MCF 10A (cell line): ENCODE measurements at places on chromosomes 1 and 21. TPM values are rescaled to one million over a fixed set of nuclear protein-coding genes. Genes with fewer than 3 reads are reported as not detected.

Gene ADARB1
- total RNA-seq, result 18.1 and 19.4 TPM in 2 replicates

Gene TCP10L
- total RNA-seq, result not detected in 2 replicates

Gene CSF3R
- not detected in 2 replicates for total RNA-seq

Gene AMY1C
- total RNA-seq, result not detected in 2 replicates

Gene CHD1L
- 73.6 and 81.5 TPM in 2 replicates for total RNA-seq

Gene TSPAN2
- total RNA-seq, result 0.42 TPM in 1 of 2 replicates, not detected in the other

- H3K36me3 ChIP-seq, result peaks cover 13% of the 10 kb centered on the region
- H3K4me1 ChIP-seq, result peaks cover 32% of the 10 kb centered on the region
- H3K27ac ChIP-seq, result peak overlapping the region; percentile 59
Observed at GRCh38 chr1:39196244-39197215, 8.0 kb upstream of the MACF1 start.

GRCh38 chr1:5856246-5856815, 135.9 kb downstream of the NPHP4 start:
- H3K27ac ChIP-seq, result no peak overlapping the region
- no peak for DNase-seq
- no peak overlapping the region for H3K4me3 ChIP-seq
- no peaks in the 10 kb centered on the region for H3K27me3 ChIP-seq

DNA sequence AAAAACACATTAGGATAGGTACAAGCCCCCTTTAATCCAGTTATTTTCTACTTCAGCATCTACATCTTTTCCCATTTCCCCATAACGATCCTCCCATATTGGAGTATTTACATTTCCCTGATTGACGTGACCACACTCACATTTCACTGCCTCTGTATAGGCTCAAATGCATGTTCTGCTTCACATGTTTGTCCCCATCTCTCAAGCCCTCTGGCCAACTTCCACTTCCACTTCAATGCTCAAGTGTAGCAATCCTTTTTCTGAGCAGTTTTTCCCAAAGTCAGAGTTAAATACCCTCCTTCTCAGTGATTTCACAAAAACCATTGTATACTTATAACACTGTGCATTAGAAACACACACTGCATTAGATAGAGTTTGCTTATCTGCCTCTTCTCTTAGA, 61.8 kb upstream of the TTLL7 start:
- no peaks in the 10 kb centered on the region for H3K36me3 ChIP-seq
- no peak for DNase-seq
- no peaks in the 10 kb centered on the region for H3K4me1 ChIP-seq
- no peaks in the 10 kb centered on the region for H3K27me3 ChIP-seq

DNA sequence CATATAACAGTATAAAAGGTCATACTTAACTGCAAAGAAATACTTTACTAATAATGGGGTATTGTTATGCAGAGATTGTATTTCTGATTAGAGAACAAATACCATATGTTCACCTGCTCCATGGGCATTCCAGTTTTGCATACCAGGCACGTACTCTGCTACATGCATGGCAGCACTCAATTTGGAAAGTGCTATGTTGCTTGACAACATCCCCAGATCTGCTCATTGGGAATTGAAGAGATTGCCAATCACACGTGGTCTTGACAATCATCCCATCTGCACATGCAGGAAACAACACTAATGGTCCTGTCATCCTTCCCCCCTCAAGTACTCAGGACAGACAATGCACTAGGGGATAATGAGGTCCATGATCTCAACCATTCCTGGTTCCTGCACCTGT, 63.4 kb upstream of the PDE4B start:
- no peak for DNase-seq
- no peaks in the 10 kb centered on the region for H3K4me1 ChIP-seq
- H3K27me3 ChIP-seq, result peaks cover 33% of the 10 kb centered on the region
- H3K4me3 ChIP-seq, result no peak overlapping the region

GRCh38 chr1:8374812-8375211, 56.9 kb downstream of the SLC45A1 start:
- H3K27me3 ChIP-seq, result no peaks in the 10 kb centered on the region
- H3K27ac ChIP-seq, result no peak overlapping the region
- DNase-seq, result peak; percentile 61
- H3K4me3 ChIP-seq, result no peak overlapping the region
- peaks cover 17% of the 10 kb centered on the region for H3K4me1 ChIP-seq

GRCh38 chr1:151760597-151761385, 2.5 kb downstream of the MRPL9 start:
- DNase-seq, result no peak
- peaks cover 51% of the 10 kb centered on the region for H3K36me3 ChIP-seq
- H3K27ac ChIP-seq, result peak overlapping the region; percentile 61
- H3K4me3 ChIP-seq, result no peak overlapping the region
- peaks cover 31% of the 10 kb centered on the region for H3K4me1 ChIP-seq
- no peaks in the 10 kb centered on the region for H3K27me3 ChIP-seq

DNA sequence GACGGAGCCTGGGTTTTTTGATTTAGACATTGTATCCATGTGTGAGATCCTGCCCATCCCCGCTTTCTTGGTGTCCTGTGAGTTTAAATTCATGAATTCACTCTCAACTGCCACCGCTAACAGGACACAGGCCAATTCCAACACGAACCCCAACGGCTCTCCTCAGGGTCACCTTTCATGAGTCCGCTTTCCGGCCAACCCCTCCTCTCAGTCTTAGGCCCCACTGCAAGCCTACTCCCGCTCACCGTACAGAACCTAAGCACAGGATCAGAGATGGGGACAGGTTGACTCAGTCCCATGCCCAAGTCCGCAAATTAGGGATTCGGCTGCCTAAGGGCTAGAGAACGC, 238 bp upstream of the SCP2 start:
- no peaks in the 10 kb centered on the region for H3K27me3 ChIP-seq
- peak overlapping the region; percentile 76 for H3K4me3 ChIP-seq
- DNase-seq, result no peak
- H3K27ac ChIP-seq, result peak overlapping the region; percentile 50
- H3K4me1 ChIP-seq, result peaks cover 5% of the 10 kb centered on the region

GRCh38 chr1:70455291-70455690, 44.2 kb downstream of the CTH start:
- no peaks in the 10 kb centered on the region for H3K36me3 ChIP-seq
- H3K4me1 ChIP-seq, result no peaks in the 10 kb centered on the region
- DNase-seq, result no peak
- H3K27me3 ChIP-seq, result no peaks in the 10 kb centered on the region
- H3K4me3 ChIP-seq, result no peak overlapping the region
